ENCODE measurements at places on chromosomes 4 and X.

DNA sequence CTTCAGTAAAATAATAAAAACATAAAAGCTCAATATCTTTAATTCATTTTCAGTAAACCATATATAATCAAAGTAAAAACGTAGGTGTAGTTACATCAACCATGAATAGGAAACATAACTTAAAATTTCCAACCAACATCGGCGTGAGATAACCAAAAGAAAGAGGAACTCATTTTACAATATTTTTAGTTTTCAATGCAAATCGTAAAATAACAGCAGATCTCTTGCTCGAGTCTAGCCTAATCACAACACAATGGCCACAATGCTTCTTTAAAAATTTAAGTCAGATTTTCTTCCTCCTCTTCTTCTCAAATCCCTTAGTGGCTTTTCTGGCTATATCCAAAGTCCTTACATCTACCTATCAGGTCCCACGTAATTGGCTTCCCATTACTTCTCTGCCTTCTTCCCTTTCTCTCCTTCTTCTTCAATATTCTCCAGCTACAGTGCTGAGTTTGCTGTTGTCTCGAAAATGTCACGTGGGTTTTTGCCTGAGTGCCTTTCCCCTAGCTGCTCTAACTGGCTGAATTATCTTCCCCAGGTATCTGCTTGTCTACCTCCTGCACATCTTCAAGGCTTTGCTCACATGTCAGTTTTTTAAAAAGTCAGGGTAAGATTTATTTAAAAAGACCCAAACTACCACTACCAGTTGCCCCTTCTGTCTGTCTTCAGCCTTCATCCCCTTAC is 90.9 kb upstream of the BANK1 start:
- no peak for DNase-seq

DNA sequence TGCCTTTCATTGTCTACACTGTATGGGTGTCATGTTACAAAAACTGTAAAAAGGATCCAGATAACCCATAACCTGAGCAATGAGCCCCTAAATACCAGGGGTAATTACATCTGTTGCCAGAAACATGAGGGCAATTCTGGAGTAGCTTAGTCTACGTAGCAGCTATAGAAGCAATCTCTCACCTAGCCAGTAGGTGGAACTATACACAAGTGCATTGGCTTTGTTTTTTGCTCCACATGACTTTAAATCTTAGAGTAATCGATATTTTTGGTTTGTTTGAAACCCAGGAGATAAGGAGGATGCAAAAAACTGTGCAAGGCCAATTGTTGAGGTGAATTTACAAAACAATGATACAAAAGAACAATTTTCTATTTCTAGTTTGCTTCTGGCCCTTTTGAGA is 57.5 kb downstream of the GPR82 start:
- DNase-seq, result peak; percentile 64

GRCh38 chr4:100422894-100423293 is 94.9 kb downstream of the EMCN start:
- DNase-seq, result no peak

GRCh38 chr4:78346222-78346621 is 205.3 kb upstream of the ANXA3 start:
- DNase-seq, result no peak

- no peak for DNase-seq
These were observed 176.7 kb downstream of the SHROOM3 start for GRCh38 chr4:76611616-76612207.

DNA sequence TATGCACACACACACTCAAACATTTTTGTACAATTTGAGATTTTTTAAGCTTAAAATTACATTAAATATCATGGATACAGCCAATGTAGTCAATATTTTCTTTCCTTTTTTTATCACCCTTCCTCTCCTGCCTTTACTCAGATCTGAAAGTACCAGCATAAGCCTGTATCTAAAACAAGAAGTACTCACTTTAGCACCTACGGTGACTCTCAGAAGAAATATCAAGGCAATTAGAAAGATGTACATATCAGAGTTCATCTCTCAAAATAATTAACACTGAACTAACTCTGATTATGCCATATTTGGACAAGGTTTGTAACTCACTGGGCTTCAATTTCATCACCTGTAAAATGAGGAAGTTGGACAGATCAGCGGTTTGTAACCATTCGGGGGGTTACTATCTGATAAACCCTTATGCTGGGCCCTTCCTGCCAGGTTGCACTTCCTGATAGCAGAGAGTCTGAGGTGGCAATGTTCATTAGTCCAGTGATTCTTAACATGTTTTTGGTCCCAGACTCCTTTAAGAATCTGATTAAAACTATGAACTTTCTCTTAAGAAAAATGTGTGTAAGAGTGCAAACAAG is 5.7 kb upstream of the GPR174 start:
- DNase-seq, result peak; percentile 83

GRCh38 chrX:43481576-43481975 is 174.5 kb upstream of the MAOA start:
- no peak for DNase-seq

- peak; percentile 1 for DNase-seq
These were observed 378 bp upstream of the RPS6KA6 start for GRCh38 chrX:84188320-84188834.

GRCh38 chrX:154827194-154828015 is 7.1 kb downstream of the SMIM9 start:
- DNase-seq, result no peak

DNA sequence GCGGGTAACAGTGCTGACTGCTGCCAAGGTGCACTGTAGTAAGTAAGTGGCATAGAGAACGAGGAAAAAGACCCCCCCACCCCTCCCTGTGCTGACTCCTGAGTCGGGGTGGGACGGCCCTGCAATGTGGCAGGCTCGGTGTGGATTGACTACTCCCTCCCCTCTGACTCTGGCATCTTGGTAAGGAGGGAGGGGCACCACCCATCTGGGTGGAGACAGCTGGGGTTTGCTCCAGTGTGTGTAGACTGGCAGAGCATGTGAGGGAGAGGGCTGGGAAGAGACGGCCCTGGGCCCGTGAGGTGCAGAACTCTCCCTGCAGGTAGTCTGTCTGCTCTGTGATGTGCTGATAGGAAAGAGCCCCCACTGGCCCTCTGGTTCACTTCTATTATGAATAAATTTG is 31.0 kb downstream of the NSG1 start:
- no peak for DNase-seq

GRCh38 chr4:111631215-111631999 is 513.8 kb upstream of the FAM241A start:
- DNase-seq, result peak; percentile 32

DNA sequence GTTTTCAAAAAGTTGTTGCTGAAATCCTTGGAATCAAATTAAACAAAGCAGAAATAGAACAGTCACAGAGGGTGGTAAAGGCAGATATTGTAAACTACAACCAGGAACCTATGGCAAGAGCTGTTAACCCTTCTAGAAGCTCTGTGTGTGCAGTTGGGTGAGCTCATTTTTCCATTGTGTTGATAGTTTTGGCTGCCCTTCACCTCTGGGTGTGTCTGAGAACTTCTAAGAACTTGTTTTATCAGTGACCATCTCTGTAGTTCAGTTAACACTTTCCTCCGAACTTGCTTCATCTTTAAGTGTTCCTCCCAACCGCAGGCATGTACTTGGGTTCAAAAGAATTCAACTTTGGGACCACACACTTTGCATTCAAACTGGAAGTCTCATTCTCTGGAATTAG is 32.7 kb downstream of the RBMX start:
- DNase-seq, result peak; percentile 84

GRCh38 chr4:54085284-54085683 is 14.7 kb upstream of the GSX2 start:
- DNase-seq, result no peak

GRCh38 chrX:41589634-41590270 is 99.0 kb upstream of the GPR34 start:
- no peak for DNase-seq

- DNase-seq, result no peak
These were observed 1006.3 kb upstream of the AGA start for GRCh38 chr4:178448372-178449035.

- no peak for DNase-seq
These were observed 562.1 kb downstream of the TMA16 start for GRCh38 chr4:164056426-164057142.

GRCh38 chr4:58665649-58666048 is 1555.5 kb upstream of the IGFBP7 start:
- DNase-seq, result no peak

DNA sequence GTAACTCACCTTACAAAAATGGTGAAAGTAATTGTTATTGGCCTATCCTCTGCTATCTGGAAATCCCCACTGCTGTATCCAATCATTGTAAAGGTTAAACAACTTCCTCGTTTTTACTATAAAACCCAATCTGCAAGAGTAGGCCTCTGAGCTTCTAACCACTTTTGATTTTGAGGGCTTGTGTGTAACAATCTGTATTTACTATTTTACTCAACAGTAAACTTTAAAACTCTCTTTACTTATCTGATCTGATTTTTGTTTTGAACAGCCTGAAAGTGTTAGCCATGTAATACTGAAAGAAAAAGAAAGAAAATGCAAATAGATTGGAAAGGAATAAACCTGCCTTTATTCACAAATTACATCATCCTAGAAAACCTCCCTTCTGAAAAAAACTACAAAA is 63.1 kb downstream of the SLC10A7 start:
- peak; percentile 13 for DNase-seq

GRCh38 chrX:39782276-39782675 is 315.5 kb downstream of the BCOR start:
- DNase-seq, result no peak

- peak; percentile 55 for DNase-seq
These were observed 26.5 kb downstream of the ELF4 start for GRCh38 chrX:130083656-130084382.

DNA sequence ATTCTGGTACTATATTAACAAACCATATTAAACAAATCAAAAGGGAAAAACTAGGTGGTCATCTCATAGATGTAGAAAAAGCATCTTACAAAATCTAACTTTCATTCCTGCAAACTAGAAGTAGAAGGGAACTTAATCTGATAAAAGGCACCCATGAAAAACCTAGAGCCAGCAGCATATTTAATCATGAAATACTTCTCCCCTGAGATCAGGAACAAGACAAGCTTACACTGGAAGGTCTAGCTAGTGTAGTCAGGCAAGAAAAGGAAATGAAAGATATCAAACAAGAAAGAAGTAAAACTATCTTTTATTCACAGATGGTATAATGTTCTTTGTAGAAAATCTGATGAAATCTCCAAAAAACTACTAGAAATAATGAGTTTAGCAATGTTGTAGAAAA is 41.2 kb downstream of the ATP10D start:
- DNase-seq, result no peak

DNA sequence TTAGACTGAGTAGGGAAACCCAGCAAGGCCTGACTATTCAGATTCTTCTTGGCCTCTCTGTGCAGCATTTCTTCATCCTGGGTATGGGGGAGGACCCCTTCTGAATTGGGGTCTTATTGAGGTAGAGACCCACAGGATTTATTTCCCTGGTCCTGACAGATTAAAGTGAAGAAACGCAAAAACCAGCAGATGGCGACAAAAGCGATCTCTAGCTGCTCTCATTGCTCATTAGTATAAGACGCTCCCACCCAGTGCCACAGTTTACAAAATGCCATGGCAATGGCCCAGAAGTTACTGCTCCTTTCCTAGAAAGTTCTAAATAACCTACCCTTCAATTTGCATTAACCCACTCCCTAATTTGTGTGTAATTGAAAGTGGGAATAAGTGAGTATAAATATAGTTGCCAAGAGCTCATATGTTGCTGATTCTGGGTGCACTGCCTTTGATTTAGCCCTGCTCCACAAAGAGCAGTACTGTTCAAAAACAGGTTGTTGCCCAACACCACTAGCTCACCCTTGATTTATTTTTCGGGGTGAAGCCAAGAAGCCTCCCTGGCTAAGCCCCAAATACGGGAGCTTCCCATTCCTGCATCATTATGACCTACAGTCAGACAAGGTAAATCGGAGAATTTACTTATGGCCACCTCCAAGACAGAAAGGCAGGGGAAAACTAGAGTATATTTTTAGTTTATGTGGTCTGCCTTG is 3.7 kb upstream of the BEX4 start:
- peak; percentile 76 for DNase-seq

DNA sequence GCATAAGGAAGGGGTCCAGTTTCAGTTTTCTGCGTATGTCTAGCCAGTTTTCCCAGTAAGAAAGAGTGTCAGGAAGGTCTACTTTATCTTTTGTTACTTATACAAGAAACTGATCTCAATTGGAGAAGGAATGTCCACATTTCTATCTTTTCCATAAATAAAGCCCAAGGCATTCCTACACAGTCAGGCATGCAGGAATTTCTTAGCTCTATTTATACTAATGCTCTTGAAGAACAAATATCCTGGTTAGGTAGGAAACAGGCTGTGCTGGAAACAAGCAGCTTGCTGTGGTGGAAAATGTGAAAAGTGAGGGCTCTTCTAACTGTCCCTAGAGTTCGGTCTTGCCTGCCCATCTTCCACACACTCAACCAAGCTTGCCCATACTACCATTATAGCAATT is 37.9 kb upstream of the PITX2 start:
- no peak for DNase-seq

DNA sequence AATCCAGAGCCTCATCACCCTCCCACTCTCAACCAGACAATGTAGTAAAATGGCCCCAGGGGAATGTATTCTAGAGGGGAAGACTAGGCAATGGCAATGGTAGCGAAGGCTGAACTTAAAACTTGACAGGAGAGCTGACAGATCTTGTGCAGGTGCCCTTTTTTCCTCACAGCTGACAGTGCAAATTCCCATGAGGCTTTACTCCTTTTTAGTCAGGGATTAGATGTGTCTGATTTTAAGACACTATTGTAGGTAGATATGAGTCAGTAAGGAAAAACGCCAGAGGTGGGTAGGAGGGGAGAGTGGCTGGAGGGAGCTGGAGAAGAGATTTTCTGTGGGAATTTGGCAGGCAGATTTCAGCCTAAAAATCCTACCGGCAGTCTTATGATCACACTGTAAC is 10.7 kb downstream of the CAPN6 start:
- DNase-seq, result no peak

DNA sequence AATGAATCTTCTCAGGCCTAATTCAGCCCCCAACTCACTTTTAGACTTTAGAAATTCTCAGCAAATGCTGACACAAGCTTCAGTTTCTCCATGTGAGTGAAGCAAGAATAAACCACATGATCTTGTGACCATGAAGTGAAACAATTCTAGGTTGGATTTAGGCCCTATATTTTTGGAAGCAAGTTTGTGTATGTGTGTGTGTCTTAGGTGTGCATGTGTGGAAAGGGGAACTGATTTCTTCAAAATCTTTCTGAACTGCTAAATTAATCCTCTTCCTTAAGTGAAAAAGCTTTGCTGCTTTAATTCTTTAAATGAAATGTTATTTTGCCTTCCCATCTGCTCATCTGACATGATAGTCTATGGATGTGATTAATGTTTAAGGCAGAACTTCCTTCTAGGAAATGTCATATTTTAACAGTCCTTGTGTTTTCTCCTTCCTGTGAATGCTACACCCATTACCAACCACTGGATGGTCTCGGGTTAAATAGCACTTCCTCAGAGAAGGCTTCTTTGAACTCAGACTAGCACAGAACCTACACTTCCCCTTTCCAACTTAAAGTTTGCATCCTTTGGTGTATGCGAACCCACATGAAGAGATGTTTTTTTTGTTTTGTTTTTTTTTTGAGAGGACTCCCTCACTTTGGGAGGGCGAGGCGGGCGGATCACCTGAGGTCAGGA is 1.2 kb upstream of the TMEM144 start:
- DNase-seq, result peak; percentile 75

DNA sequence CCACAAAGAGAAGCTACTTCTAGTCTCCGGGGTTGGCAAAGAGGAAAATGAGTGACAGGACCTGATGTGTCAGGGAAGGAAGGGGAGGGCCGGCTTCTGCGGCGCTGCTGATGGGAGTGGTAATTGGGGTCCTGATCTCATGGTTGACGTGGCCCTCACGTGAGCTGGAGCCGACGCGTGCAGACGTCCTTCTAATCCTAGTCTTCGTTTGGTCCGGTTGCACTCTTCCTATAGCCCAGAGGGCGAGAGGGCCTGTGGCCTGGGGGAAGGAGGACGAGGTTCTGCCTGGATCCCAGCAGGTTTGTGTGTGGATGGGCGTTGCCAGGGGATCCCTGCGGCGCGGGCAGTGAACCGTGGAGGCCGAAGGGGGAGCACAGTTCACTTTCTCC is at the start of gene ARMCX1:
Gene ARMCX1, plus strand, starts transcription at position 186 of the 389 bp plus-strand sequence. CDS start 2,384 bp downstream, outside the sequence.
- peak; percentile 61 for DNase-seq

Data from hematopoietic multipotent progenitor cell treated with erythropoietin and hydrocortisone succinate and interleukin-3 and kit ligand, for 6 days (in vitro differentiated cells).